ENCODE measurements at places on chromosomes 16 and 17.

GRCh38 chr16:49816875-49817274 lies 39.0 kb downstream of the ZNF423 start:
- no peak for DNase-seq

DNA sequence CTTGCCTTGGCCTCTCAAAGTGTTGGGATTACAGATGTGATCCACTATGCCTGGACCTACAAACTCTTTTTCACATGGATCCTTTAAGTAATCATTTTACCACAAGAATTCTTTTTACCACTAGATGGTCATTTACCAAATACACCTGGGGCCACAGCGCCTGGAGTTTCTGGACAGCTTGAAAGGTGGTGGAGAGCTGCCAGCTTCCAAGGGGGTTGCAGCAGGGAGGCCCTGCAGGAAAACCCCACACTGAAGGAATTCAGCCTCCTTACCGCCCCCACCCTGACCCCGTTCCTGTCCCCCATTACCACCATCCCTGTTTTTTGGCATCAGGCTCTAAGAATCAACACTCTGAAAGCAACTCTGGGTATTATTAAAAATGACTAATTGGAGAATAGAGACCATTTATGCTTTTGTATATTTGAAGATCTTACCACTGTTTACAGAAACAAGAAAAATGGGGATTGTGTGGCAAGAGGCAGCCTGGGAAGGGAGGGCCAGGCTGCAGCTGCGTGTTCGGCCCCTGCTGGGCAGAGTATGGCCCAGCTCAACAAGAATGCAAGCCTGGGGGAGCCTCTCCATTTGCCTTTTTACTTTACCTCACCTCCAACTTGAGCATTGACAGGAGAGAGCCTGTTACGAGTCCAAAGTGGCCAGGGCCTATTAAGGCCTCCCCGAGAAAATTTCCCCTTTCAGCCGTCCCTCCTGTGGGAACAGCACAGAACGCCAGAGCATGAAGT lies 209.9 kb downstream of the ZFHX3 start:
- no peak for DNase-seq

DNA sequence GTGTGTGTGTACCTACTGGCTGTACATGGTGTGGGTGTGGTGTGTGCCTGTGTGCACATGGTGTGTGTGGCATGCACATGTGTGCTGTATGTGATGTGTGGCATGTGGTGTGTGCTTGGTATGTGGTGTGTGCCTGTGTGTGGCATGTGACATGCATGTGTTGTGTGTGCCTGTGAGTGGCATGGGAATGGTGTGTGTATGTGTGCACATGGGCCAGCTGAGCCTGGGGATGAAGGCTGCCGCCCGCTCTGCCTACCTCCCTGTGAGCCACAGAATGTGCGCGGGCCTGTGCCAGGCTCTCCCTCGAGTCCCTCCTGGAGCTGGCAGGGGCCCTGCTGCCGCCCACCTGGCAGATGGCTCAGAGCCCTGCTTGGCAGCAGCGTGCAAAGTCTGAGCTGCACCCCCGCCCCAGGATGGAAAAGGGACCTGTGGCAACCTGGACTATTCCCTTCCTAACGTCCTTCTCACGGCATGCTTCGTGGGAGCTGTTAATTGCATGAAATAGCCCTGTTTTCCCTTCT lies 9.3 kb downstream of the PRSS27 start:
- no peak for DNase-seq

DNA sequence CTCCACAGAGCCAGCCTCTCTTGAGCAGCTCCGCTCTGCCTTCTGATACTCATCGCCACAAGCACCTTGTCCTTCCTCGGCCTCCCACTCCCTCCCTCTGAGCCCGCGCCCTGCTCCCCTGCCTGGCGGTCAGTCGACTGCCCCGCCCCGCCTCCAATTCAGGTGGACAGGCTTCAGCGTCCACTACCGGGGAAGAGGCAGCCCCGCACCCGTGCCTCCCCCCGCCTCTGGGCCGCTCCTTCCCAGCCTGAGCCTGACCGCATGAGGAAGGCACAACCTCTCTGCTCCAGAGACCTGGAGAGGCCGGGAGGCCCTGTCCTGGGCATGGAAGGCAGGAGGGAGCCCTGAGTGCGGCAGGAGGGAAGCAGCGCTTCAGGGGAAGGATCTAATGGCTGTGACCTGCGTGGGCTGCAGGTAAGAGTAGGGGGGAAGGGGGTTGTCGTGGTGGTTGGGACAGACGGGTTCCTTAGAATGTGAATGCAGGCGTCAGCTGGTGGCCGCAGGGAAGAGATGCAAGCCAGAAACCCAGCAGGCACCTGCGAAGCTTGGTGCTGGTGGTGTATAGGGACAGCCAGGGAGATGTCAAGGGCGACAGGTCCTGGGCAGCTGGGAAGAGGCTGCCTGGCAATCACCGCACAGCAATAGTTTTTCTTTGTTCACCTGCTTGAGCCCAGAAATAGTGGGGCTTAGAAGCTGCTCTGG lies 3.0 kb upstream of the SLC6A4 start:
- no peak for DNase-seq

GRCh38 chr16:64397945-64398508 lies 723.8 kb downstream of the CDH11 start:
- no peak for DNase-seq

GRCh38 chr17:14007951-14008350 lies 61.4 kb upstream of the COX10 start:
- DNase-seq, result no peak

- DNase-seq, result no peak
Measured at GRCh38 chr16:73059779-73060615, 12.1 kb upstream of the ZFHX3 start.

DNA sequence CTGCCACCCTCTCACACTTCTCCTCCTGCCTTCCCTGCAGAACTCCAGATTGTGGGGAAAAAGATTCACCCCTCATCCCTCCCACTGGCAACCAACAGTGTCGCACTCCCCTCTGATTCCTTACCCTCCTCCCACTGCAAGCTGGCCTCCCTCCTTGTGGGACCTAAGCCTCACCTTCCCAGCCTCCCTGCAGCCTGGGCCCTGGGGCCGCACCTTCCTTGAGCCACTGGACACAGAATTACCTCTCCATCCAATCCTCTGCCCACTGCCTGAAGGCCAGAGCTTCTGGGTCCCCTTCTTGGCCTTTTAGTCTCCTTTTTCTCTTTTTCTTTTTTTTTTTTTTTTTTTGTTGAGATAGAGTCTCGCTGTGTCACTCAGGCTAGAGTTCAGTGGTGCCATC lies 33.9 kb downstream of the NGFR start:
- no peak for DNase-seq

DNA sequence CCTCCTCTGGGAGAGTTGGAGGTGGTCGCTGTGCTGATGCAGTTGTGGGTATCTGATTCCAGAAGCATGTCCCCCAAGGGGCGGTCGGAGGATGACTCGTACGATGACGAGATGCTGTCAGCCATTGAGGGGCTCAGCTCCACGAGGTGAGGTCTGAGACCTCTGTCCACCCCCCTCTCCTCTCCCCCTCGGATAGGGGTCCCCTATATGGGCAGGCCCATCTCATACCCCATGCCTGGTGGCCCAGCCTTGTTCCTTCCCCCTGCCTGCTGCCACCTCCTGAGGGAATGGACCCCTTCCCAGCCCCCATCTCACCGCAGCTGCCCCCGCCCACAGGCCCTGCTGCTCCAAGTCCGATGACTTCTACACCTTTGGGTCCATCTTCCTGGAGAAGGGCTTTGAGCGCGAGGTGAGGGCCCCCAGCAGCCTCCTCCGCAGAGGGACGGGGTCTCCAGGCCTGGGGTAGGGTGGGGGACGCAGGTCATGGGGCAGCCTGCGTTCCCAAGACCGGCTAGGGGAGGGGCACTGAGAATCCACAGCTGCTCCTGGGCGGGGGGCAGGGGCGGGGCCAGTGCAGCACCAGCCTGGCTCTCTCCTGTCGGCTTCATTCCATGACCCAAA lies 39.2 kb downstream of the ADCY7 start:
- no peak for DNase-seq

DNA sequence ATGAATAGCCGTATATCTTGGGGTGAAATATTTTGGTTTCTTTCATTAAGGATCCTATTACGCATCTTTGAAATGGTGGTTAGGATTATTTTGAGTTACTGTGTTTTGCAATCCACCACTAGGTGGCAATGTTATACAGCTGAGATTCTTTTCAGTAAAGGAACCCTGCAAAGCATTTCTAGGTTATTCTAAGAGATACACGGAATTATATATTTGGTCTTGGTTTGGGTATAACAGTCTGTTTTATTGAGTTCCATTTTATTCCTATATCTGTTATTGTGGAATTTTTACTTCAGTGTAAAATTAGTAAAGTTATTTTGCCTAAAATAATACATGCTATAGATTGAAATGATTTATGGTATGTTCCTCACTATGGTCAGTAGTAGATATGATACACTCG lies 62.9 kb upstream of the CPHXL start:
- no peak for DNase-seq

GRCh38 chr17:35775583-35775982 lies 14.9 kb downstream of the C17orf50 start:
- DNase-seq, result no peak

DNA sequence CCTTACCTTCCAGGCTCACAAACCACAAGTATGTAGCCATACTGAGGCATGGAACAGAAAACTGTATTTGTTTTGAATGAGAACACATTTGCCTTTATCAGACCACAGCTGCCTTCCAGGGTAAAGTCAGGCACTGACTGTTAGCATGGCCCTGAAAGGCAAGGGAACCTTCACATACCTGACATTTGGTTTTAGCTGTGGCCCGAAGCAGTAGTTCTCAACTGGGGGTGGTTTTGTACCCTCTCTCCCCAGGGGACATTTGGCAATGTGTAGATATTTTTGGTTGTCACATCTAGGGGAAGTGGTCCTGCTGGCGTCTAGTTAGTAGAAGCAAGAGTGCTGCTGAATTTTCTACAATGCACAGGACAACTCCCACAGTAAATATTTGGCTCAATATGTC lies 9.2 kb downstream of the HERPUD1 start:
- no peak for DNase-seq

- DNase-seq, result no peak
Measured at GRCh38 chr17:28118362-28118761, 75.9 kb downstream of the NLK start.

- no peak for DNase-seq
Measured at GRCh38 chr17:45374501-45374900, 57.7 kb upstream of the MAP3K14 start.

DNA sequence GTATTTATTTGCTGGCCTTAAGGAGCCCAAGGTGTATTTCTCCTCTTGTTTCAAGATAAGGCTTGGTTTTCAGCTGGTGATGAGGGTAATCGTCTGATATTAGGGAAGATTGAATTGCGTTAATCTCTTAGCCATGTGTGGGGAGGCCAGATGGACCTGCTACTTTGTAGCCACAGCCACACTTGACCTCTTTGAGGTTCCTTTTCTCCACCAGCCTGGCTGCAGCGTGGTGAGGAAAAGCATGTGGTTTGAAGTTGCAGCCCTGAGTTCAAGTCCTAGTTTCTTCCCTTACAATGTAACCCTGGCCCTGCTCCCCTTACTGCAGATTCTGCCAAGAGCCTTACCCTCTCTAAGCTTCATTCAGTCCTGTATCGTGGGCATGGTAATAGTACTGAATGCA lies 3.1 kb downstream of the MINK1 start:
- DNase-seq, result no peak

DNA sequence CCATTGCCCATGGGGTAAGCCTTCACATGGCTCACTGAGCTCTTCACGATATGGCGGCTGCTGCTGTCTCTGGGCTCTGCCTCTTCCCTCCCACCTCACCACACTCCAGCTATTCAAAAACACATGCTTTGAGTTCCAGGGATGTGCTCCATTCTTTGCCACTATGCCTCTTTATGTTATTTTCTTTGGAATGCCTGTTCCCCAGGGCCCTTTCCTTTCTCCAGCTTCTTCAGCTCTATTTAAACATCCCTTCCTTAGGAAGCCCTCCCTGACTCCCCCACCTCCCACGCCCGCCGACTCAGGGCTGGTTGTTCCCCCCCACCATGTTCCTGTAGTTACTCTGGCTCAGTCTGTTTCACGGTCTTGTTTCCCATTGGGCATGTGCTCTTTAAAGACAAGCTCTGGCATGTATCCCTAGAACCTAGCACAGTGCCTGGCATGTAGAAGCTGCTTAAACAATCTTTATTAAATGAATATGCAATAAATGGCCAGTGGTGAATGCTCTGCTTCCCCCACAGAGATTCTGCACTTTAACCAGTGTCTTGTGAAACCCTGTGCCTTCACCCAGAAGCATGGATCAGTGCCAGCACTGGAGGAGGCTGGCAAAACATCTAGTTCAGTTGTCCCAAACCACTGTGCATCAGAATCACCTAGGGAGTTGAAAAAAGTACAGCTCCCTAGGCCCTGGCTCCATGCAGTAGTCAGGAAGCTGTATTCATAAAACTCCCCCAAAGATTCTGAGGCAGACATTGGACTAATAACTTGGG lies 6.9 kb downstream of the MYCBPAP start:
- DNase-seq, result no peak

DNA sequence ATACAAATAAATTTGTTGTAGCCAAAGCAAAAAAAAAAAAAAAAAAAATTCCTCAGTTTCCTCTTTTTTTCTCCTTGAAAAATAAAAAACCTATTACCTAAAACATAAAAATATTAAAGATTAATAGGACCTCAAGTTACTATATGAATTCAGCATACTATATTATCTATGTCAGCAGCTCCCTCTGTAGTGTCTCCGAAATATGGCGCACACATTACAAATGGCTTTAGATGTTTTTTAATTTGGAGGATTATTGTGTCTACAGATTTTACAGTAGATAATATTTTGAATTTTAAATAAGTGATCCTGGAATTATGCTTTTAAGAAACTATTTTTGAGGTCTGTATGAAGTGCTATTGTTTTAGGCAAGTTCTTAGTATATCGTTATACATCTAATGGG lies 94.4 kb downstream of the NLK start:
- DNase-seq, result no peak

Measured in stimulated activated CD8-positive, alpha-beta memory T cell treated with anti-CD3 and anti-CD28 coated beads, Interleukin-15, amount 100 ng/mL, for 4 hours (primary cell).